ENCODE measurements at places on chromosomes 6 and 20.

- no peak for DNase-seq
Measured at GRCh38 chr6:117550618-117551242, 51.6 kb downstream of the GOPC start.

DNA sequence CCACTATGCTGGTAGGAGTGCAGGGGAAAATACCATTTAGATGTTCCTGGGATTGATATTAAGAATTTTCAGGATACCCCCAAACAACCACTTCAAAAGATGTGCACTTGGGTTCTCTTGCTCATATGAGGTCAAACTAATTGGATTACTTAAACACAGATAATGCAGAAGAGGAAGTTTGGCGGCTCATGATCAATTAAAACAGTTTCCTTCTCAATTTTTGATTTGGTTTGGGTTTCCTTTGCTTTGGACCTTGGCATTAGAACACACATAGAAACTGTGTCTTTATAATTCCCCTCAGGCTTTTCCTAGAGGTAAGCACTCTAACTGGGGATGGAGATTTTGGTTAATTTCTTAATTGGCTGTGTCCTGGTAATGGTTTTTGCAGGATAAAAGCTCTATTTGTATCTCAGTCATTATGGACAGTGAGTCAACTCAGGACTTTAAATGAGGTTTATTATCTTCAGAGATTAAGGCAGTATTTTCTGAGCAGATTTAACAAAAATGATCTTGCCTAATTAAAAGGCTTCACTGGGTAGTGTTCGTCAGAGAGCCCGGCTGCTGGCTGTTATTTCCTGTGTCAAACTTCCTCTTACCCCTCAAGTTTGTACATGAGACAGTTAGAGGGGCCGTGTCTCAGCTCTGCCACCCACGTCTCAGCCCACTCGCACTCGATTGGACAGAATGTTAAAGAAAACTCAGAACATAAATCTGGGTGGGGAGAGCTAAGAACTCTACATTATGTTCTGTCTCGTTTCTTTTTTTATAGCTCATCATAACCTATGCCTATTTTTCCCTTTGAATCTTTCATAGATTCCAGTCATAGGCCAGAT lies 50.3 kb upstream of the PREP start:
- peak; percentile 39 for DNase-seq

GRCh38 chr6:43427406-43428111 lies at the start of gene ABCC10:
Gene ABCC10 (plus strand): TSS chr6:43427541. CDS start chr6:43427979, 438 bp downstream.
- DNase-seq, result peak; percentile 96

DNA sequence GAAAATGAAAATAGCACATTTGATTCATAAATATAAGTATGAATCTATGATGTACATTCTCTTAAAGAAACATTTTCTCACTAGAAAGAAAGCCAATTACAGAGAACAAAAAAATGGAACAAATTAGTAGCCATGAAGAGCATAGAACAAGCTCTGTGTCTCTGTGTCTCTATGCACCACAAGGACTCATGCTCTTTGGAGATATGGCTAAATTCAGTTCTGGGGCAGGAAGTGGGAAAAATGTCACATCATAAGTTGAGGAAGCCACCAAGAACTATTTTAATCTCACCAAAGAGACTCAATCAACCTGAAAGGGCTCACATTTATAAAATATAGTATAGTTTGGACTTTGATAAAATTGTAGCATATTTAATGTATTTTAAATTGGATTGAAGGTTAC lies 1259.8 kb upstream of the GJE1 start:
- DNase-seq, result no peak

DNA sequence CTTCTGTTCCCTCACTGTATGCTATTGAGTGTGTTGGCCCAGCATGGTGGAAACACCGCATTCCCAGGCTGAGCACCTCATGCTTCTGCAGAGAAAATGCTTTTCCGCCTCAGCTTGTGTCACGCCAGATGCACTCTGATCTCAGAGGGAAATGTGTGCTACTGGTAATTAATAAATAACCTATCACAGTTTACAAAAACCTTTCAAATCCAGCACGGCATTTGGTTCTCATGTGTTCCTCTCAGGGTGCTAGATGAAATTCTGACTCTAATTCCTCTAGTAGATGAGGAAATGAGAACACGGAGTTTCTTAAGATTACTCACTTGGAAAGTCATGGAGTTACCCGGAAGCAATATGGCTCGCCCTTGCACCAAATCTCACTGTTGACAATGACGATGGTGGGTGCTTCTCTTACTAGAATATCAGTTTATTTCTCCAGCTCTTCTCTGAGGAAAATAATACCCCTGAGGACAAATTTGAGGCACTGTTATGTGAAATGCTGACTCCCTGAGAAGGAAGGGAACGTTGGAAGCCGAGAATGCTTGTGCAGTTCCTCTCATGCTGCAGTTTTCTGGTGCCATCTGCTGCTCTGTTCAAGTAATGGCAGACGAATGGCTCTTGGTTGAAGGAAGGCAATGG lies 116.6 kb downstream of the RNF144B start:
- DNase-seq, result peak; percentile 50

GRCh38 chr6:2396846-2397630 lies 151.6 kb upstream of the GMDS start:
- no peak for DNase-seq

DNA sequence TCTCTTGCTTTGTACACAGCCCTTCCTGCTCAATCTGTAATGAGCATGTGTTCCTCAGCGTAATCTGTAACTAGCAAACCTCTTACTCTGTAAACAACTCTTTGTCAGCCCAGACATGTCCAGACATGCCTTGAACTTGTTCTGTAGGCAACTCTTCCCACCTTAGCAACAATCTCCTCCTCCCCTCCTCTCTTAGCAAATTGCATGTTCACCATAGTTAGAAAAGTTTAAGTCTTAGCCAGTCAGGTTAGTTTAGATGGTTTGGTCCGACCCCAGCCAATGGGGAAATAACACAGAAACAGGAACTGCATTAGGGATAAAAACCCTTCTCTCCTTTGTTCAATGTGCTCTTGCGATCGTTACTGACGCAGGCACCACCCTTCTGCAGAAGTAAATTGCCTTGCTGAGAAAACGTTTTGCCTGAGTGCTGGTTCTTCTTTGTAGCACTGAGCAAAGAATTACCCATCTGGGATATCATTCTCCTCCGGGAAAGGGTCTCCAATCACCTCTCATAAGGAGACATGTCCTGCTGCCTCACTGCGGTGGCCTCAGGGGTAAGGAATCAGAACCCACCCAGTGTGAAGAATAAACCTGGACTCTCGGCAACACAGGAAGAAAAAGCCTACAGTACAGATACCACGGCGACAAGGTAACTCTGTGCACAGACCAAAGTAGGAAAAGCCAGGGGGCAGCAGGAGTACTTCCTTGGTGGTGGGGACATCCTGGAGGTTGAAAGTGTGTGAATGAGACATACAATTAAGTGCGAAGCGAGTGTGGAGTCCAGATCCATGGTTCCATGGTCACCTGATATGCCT lies 26.2 kb downstream of the PLN start:
- DNase-seq, result no peak

- no peak for DNase-seq
Measured at GRCh38 chr20:44392776-44393607, 37.5 kb downstream of the HNF4A start.

GRCh38 chr20:51169813-51170212 lies 146.9 kb upstream of the KCNG1 start:
- no peak for DNase-seq

- DNase-seq, result peak; percentile 78
Measured at GRCh38 chr6:20319520-20320357, 81.9 kb upstream of the E2F3 start.

DNA sequence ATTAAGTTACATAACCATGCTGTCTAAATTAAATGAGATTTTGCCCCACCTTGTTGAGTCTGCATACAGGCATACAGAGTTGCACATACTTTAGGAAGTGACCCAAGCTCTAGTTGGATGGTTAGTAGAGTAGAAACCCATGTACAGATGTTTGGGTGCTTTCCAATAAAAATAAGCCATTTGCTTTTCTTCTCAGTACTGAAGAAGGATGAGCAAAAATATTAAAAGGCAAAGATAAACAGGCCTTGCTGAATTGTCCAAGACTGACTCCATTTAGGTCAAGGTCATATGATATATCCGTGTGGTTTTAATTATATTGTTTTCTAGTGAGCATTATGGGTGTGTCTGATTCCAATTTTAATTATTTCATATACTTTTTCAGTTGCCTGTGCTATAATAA lies 589.4 kb downstream of the RFPL4B start:
- no peak for DNase-seq

GRCh38 chr6:25334793-25335192 lies 55.6 kb downstream of the CARMIL1 start:
- DNase-seq, result no peak

GRCh38 chr20:2301164-2301622 lies 5.4 kb downstream of the TGM3 start:
- DNase-seq, result no peak

- DNase-seq, result no peak
Measured at GRCh38 chr6:1494671-1495070, 105.3 kb downstream of the FOXF2 start.

- no peak for DNase-seq
Measured at GRCh38 chr6:144321839-144322591, 36.9 kb downstream of the UTRN start.

- DNase-seq, result no peak
Measured at GRCh38 chr6:125699591-125699990, 49.8 kb upstream of the HEY2 start.

GRCh38 chr20:44069203-44070011 lies 117.6 kb downstream of the JPH2 start:
- peak; percentile 72 for DNase-seq

DNA sequence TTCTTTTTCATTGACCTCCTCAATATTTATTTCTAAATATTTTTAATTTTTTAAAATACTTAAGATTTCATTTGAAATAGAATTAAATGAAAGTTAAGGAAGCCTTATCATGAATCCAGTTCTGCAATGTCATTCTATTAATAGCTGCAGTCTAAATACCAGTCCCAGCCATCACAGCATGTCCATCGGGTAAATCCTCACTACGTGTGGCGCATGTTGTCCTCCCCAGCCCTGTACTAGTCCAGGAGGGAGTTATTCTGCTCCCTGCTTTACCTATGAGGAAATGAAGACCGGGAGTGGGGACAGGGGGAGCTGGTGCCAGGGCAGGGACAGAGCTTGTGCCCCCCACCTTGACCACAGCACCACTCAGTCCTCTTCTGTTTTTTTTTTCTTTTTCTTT lies 125.1 kb upstream of the QKI start:
- DNase-seq, result no peak

GRCh38 chr20:44805335-44805978 lies 4.9 kb downstream of the RIMS4 start:
- DNase-seq, result no peak

GRCh38 chr20:54044156-54044555 lies 26.2 kb downstream of the BCAS1 start:
- DNase-seq, result peak; percentile 87

GRCh38 chr6:43007126-43007525 lies 6.6 kb downstream of the MEA1 start:
- no peak for DNase-seq

DNA sequence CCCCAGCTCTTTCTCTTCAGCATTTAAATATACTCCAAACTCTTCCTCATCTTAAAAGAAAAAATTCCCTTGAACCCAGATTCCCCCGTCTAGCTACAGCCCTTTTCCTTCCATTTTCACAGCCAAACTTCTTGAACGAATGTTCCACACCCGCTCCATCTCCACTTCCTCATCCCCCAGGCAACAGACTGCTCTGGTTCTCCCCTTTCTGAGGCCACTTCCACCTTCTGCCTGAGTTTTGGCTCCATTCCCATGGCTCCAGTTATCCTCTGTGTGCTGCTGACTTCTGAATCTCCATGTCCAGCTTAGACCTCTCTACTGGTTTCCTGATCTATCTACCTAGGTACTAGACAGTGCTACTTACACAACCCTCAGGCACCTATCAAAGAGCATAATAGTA lies 106.4 kb downstream of the RALGAPA2 start:
- DNase-seq, result no peak

- no peak for DNase-seq
Measured at GRCh38 chr6:88616380-88616779, 347.0 kb downstream of the RNGTT start.

DNA sequence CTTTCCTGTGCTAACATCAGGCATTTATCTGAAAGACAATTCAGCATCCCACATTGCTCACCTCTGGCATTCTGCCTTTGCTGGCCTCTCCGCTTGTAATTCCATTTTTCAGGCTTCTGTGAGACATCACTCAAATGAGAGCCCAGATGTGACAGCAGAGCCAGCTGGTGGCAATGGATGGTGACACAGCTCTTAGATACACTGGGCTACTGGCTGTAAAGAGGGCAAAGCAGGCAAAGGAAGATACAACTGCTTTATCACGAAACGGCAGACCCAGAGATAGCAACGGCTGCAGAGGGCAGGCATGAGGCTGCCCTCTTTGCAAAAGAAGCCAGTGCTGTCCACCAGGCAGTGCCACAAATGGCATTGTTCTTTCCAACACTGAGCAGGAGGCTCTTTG lies 329.8 kb downstream of the KIF16B start:
- DNase-seq, result no peak

- DNase-seq, result no peak
Measured at GRCh38 chr6:11810039-11810541, 31.5 kb upstream of the ADTRP start.

GRCh38 chr6:161100072-161100471 lies 108.5 kb downstream of the MAP3K4 start:
- no peak for DNase-seq

- DNase-seq, result no peak
Measured at GRCh38 chr6:1916334-1917070, 306.8 kb downstream of the FOXC1 start.

All from activated CD4-positive, alpha-beta T cell treated with anti-CD3 and anti-CD28 coated beads, Interleukin-2, Interleukin-6, amounts not matched to agents 100 ng/mL and 50 ng/mL, durations not matched to agents 16 hours and 8 hours (primary cell).